ENCODE measurements at places on chromosomes 7 and 10.

GRCh38 chr7:46484906-46485305 lies 563.8 kb upstream of the IGFBP3 start:
- no peak for DNase-seq

DNA sequence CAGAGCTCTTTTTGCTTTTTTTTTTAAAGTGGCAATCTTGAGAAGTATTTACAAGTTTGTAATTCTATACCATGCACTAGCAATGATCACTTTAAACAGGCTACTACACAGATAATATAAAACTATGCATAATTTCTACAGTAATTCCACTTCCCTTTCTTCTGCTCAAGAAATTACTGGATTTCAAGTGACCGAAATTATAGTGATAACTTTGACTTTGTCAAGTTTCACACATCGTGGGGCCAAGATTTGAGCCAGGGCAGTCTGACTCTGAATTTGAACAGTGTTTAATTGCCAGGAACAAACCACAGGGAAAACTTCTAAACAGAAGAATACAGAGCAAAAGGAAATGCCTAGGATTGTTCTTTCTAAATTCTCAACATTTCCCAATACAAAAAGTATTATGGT lies 288.3 kb upstream of the MKLN1 start:
- DNase-seq = no peak

- no peak for DNase-seq
Measured at GRCh38 chr10:124532106-124532641, 70.6 kb downstream of the LHPP start.

DNA sequence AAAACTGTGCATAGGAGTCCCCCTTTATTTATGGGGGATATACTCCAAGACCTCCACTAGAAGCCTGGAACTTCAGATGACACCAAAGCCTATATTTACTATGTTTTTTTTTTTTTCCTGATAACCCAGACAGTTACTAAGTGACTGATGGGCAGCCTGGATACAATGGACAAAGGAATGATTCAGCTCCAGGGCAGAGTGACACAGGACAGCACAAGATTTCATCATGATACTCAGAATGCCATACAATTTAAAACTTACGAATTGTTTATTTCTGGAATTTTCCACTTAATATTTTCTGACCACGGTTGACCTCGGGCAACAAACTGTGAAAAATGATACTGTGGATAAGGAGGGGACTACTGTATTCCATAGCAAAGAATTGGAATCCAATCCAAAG lies 843.6 kb downstream of the PCDH15 start:
- DNase-seq = no peak

GRCh38 chr10:15361131-15361530 lies 10.0 kb downstream of the FAM171A1 start:
- no peak for DNase-seq

DNA sequence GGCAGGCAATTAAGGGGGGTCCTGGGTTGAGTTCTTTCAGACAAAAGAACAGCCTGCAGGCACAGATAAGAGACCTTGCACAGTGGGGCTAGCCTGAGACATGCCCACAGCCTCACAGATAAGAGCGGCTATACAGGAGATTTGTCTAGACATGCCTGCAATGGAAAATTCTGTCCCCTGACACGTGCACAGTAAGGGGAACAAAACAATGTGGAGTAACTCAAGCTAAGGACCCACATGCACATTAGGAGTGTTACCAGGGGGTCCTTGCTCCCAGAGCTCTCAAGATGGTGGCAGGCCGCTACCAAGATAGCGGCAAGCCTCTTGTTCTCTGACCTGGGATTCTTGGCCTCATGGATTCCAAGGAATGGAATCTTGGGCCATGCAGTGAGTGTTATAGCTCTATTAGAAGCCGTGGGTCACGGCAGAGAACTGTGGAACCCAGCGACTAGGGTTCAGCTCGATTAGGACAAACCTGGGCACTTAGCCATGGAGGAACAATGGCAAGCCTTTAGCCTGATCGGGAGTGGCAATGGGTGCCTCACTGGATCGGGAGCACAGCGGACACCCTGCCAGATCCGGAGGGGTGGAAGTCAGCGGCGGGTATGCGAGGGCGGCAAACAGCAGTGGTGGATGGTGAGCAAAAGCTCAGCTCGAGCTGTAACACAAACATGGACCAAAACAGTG lies 196.9 kb downstream of the CCSER2 start:
- DNase-seq = no peak

DNA sequence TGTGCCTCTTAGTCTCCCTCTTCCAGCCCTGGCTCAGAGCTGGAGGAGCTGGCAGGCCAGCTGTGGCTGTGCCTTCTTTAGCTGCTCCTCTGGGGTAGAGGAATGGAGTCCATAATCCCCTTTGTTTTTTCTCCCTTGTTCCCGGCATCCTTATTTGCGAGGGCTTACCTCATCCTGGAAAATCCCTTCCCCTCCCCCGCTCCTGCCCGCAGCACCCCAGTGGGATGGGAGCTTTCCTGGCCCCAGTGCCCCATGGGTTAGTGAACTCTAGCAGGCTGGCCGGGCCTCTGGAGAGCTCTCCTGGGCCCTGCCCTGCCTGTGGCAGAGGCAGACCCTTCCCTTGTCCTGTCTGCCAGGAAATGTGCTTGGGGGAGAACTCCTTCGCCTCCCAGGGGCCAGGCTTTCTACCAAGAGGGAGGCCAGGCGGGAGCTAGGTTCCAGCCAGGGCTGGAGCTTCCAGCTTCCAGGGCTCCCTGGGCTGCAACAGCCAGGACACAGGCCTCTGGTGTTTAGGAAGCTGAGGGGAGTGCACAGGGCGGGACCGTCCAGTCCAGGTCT lies 16.5 kb upstream of the TRIM8 start:
- DNase-seq = no peak

DNA sequence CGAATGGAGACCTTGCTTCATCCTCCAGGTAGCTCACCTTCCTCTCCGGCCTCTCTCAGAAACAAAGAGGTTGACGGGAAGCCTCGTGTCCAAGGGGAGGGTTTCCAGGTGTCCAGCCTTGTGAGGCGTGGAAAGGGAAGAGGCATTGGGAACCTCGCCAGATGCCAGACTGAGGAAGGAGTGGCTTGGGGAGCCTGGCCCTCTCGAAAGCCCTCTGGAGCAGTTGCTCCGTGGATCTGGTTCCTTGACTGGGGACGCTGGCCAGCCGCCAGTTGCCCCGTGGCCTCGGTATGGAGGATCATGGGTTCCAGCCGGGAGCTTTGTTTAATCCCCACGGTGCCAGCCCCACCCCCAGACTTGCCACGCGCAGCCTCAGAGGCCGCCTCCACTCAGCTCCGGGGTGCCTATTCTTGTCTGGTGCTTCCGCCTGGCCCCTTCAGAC lies 30.3 kb upstream of the SUN1 start:
- DNase-seq = no peak

- no peak for DNase-seq
Measured at GRCh38 chr7:36262309-36263094, 109.4 kb downstream of the EEPD1 start.

DNA sequence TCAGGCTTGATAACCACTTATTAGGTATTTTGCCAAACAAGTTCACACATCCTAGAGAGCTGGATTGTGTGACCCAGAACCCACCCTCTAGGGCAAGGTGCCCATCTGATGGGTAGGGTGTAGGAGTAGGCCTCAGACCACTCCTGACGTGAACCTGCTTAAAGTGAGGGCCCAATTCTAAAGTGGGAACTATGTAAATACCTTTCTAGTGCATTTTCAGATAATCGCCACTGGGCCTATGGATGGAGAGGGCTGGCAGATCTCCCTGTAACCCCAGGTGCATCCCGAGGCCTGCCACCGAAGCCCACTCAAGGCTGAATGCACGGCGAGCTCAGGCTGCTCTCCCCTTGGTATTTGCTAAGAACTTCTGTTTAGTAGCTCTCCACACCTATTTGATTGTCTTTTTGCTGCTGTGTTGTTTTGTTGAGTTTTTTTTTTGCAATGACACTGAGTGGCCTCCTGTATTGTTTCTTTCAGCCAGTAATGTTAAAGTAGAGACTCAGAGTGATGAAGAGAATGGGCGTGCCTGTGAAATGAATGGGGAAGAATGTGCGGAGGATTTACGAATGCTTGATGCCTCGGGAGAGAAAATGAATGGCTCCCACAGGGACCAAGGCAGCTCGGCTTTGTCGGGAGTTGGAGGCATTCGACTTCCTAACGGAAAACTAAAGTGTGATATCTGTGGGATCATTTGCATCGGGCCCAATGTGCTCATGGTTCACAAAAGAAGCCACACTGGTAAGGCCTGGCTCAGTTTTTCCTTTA lies 71.7 kb downstream of the IKZF1 start:
- DNase-seq = no peak

DNA sequence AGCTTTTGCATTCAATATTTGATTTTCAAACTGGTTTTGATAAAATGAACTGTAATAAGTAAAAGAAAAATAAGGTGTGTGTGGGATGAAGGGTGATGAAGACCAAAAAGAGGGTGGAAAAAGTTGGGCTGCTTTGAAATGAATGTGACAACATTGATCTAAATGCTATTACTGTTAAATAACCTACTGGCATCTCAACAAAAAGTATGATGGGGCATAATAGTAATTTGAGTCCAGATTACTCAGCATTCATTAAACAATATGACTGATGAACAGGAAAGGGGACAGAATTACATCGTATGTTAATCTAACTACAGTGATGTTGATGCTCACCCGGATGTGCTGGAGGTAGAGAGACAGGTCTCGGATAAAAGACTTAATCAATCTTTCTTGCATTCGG lies 112.2 kb downstream of the ABCC2 start:
- DNase-seq = no peak

DNA sequence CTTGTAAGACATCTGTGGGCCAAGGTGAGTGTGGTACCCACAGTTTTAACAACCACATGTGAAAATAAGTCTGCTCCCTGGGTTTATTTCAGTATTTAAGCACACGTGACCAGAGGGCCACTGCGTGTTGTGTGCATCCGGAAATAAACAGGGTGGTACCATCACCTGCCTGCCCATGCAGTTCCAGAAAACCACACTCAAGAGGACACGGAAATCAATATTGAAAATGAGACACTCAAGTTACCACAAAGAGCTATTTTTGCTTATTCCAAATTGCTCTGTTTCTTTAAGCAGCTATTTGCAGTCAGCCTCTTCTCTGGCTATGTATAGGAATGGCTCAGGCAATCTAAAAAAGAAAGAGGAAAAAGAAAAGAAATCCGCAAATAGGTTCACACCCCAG lies 71.8 kb upstream of the LOXL4 start:
- DNase-seq = no peak

DNA sequence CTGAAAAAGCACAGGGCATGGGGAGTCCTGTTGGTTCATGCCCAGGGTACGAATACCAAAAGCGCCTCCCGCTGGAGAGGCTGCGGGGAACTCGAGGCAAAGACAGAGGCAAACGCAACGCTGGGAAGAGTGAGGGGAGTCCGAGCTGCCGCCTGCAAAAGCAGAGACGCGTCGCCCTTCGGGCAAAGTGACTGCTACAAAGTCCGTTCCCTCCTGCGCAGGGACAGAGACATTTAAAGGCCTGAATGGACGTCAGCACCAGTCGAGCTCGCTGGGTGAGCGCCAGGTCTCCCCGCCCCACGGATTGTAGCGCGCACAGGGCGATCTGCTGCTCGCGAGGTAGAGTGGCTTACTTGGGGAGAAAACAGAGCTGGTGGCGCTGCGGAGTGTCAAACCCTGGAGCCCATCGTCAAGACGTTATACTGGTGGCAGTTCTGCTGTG lies 732.8 kb downstream of the ZWINT start:
- no peak for DNase-seq

DNA sequence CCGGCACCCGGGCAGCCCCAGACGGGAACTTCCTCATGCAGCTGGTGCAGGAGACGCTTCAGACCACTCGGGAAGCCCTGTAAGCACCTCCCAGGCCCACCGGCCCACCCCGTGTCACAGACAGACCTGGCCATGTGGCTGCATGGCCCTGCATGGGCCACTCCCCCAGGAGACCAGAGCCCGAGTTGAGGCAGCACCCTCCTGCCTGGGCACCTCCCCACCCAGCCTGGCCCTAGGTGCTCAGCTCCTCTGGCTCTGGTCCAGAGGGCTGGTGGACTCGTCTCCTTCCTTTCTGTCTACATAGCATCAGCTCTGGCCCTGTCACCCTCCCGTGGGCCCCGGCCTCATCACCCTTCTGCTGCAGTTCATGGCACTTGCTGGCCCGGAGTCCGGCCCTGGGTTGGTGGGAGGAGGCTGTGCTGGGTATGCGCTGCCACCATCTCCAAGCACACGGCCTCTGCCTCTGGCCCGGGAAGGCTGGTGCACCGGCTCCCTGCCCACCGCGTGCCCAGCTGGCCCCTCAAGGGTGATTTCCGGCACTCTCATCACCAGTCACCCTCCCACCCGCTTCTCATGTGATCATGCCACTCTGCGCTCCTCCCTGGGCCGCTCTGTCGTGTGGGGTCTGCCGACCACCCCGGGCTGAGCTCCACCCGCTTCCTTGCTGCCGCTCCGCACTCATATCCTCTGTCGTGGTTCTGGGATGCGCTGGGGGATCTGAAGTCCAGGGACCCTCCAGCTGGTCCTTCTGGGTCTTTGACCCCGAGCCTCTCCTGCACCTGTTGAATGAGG lies 53.1 kb upstream of the DPYSL4 start:
- no peak for DNase-seq

DNA sequence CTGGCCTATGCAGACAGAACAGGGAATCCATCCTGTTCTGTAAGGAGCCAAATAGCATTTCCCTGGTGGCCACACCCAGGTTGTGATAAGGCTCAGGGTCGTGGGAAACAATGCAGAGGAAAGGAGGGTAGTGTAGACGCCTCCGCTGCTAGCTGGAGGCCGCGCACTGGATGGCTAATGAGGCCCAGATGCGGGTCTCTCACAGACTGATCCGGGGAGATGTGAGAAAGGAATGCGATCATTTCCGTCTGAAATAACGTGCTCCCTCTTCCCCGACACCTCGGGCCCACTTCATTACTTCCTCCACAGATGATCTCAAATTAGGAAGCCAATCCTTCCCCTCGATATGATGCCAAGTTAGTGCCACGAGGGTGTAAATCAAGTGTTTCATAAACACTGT lies 203.3 kb downstream of the TAX1BP1 start:
- no peak for DNase-seq

GRCh38 chr7:94941844-94942632 lies 34.6 kb downstream of the PPP1R9A start:
- DNase-seq = no peak

- DNase-seq = no peak
Measured at GRCh38 chr10:104834580-104834979, 193.5 kb downstream of the SORCS3 start.

DNA sequence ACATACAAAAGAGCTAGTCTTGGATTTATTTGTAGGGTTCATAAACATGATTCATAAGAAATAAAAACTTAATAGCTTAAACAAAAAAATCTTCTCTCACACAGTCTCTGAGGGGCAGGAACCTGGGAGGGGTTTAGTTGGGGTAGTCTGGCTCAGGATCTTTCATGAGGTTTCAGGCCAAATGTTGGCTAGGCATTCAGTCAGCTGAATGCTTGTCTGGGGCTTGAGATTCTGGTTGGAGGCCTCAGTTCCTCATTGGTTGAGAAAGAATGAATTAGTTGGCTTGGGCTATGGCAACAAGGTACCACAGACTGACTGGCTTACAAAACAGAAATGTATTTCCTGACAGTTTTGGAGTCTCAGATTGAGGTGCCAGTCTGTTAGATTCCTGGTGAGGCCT lies 74.3 kb downstream of the ANKRD7 start:
- DNase-seq = no peak

DNA sequence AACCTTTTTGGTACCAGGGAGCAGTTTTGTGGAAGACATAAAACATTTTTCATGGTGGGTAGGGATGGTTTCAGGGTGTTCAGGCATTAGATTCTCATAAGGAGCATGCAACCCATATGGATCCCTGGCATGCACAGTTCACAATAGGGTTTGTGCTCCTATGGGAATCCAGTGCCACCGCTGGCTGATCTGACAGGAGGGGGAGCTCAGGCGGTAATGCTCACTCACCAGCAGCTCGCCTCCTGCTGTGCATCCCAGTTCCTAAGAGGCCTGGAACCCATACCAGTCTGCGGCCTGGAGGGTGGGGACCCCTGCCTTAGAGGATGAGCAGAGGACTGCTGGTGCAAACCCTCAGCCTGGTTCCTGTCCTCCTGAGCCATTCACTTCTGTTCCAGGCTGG lies 561.7 kb downstream of the SDK1 start:
- no peak for DNase-seq
